ENCODE measurements at places on chromosomes 2 and 18.

DNA sequence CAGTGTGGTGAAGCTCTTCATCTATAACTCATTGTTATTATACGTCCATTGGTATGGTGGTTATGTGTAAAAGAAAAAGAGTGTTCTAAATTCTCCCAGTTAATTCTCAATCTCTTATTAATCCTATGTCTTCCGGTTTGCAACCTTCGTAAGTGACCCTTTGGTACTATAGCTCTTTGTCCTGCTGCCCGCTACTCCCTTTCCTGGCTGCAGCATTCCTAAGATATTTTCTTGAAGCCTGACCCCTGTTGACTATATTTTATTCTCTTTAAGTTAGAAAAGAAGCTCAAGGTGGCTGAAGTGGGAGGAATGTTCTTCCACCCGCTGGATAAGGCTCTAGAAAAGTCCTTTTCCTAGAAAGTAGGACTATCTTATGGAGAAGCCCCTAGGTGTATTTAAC, 684.8 kb downstream of the SOCS6 start:
- DNase-seq, result no peak

DNA sequence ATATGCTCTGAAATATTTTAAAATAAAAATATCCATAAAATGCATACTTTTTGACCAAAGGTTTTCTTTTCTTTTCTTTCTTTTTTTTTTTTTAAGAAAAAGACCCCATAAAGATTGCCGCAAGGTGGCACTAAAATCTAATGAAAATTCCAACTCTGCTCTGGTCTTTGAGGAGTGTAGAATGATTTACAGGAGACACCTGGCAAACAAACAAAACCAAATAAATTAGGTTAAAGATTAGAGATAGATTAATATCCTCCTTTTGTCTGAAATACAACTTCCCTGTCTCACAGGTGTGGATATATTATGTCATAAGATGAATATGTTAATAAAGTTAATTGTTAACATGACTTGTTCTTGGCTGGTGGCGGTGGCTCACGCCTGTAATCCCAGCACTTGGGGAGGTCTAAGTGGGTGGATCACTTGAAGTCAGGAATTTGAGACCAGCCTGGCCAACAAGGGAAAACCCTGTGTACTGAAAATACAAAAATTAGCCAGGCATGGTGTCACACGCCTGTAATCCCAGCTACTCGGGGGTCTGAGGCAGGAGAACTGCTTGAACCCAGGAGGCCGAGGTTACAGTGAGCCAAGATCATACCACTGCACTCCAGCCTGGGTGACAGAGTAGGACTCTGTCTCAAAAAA, 3.5 kb upstream of the RHOB start:
- DNase-seq, result peak; percentile 53

DNA sequence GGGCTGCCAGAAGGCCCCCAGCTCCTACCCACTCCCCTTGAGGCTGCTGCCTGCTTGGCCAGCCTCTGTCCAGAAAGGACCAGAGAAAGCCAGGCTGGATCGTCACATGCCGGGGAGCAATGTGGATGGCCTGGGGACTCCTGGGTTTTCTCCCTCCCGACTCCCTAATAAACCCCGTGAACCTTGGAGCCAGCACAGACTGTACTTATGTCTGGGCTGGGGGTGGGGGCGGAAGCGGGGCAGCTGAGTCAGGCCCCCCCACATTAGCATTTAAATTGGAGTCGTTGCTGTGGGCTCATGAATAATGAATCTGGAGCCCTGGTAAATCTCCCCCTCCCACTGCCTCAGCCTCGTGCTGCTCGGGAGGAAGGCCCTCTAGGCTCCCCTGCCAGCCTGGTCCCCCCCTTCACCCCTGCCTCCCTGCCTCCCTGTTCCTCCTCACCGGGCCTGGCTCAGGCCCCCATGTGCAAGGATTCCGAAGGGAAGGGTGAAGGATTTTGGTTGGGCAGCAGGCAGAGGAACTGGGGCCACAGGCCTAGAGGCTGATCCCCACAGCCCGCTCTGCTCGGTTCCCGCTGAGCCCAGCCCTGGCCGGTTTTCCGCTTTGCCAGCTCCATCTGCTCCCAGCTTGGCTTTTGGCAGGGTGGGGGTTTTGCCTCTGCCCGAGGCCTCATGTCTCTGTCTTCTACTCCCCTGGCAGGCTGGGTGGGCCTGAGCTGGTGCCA, 7.3 kb upstream of the ASIC4 start:
- no peak for DNase-seq

GRCh38 chr2:236164925-236165841, 3.0 kb downstream of the GBX2 start:
- DNase-seq, result no peak

DNA sequence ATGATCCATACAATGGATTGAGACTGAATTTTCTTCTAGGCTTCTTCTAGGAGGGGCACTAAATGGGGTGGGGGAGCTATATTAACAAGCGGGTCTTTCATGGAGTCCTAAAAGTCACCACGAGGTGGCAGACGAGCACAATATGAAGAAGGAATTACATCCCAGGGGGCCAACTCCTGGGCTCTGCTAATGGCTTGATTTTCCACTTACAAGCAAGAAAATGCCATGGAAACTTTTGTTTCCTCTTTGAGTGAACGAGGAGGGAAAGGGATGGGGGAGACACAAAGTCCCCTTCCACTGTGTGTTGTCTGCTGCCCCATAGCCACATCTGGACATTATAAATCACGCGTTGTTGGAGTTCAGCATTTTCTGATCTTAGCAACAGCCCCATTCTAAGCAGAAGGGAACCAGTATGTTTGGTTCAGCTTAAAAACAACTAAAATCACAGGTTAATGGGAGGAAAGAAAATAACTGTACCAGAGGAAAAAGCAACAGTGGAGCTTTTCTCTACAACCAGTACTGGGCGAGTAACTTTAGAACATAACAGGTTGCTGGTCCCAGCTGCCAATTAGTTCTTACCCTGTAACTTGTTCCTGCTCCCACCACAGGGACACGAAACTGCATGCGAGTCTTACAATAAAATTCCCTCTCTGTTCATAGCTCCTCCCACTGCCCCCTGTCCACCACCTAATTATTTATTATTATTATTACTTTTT, 285.0 kb upstream of the PARD3B start:
- peak; percentile 33 for DNase-seq

DNA sequence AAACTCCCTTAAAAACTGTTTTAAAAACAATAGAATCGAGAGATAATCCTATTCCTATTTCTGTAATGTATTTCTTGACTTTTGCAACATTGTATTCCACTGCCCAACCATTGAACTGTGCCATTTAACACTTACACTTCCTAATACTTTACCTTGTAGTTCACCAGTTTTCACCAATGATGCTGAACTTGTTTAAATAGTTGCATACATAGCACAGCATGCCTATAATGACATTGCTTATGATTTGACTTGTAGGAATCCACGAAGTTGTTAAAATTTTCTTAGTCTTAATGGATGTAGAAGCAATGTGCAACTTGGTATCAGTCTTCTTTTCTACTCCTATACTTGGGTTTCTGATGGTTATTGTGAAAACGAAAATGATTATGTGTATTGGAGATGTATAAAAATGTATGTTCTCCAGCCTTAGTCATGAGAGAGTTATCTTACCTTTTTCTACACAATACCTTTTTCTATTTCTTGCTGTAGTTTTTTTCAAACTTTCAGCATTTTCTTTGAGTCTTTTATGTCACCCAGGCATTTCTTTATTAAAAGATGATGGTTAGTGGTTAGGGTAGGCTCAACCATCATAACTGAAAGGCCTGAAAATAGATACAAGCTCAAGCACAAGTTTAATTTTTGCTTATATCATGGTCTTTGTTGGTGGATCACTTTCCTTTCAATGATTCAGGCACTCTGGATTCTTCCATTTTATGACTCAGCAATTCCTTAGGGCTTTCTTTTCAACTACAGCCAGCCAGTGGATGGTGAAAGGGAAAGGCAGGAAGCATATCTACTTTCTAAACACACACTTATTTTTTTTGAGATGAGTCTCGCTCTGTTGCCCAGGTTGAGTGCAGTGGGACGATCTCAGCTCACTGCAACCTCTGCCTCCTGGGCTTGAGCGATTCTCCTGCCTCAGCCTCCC, 9.4 kb downstream of the GPD2 start:
- DNase-seq, result no peak

DNA sequence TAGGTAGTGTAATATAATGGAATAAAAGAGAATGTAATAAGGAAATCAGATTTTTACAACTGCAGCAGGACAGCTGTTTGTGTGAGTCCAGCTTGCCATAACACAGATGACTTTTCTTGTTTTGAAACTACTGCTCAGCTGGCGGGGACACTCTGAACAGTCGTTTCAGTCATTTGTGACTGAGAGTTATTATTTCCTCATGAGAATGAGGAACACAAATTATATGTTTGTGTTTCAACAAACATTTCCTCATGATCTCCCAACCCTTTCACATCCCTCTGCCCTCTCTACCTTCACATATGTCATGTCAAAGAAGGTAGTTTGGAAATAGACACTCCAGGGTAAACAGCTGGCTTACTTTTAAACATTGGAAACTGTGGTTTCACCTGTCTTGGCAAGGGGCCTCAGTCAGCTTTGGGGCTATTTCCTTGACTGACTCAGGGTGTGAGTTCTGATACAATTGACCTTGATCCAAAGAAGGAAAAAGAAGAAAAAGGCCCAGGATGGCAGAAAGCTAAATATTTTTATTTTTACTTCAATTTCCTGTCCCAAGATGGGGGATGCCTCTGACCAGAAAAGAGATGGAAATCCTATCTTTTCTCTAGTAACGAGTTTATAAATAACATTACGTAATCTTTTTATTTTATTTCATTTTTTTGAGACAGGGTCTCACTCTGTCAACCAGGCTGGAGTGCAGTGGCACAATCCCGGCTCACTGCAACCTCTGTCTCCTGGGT, 593 bp downstream of the SP140L start:
- no peak for DNase-seq

GRCh38 chr18:59437851-59438569, 78.9 kb upstream of the LMAN1 start:
- no peak for DNase-seq

- no peak for DNase-seq
Observed at GRCh38 chr2:112877423-112877822, 33.5 kb upstream of the IL37 start.

- DNase-seq, result no peak
Observed at GRCh38 chr18:46756559-46757201, at the start of gene ST8SIA5. TSS of gene ST8SIA5 (minus strand) at chr18:46757053. CDS start at chr18:46756508, 545 bp downstream.

DNA sequence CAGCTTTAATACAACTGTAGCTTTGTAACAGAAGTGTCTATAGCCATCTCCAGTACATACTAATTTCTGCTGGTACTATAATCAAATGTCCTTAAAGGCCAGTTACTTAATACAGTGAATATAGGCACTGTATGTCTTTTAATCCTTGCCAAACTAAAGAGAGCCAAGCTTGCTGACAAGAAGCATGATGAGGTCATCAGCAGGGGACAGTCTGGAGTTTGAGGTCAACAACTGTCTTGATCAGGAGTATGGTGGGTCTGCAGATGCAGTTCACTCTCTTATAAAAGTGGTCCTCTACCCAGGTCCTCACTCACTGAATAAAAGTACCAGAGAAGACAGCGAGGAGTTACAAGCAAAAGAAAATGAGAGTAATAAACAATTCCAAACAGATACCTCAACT, 219.1 kb downstream of the WDPCP start:
- DNase-seq, result no peak

DNA sequence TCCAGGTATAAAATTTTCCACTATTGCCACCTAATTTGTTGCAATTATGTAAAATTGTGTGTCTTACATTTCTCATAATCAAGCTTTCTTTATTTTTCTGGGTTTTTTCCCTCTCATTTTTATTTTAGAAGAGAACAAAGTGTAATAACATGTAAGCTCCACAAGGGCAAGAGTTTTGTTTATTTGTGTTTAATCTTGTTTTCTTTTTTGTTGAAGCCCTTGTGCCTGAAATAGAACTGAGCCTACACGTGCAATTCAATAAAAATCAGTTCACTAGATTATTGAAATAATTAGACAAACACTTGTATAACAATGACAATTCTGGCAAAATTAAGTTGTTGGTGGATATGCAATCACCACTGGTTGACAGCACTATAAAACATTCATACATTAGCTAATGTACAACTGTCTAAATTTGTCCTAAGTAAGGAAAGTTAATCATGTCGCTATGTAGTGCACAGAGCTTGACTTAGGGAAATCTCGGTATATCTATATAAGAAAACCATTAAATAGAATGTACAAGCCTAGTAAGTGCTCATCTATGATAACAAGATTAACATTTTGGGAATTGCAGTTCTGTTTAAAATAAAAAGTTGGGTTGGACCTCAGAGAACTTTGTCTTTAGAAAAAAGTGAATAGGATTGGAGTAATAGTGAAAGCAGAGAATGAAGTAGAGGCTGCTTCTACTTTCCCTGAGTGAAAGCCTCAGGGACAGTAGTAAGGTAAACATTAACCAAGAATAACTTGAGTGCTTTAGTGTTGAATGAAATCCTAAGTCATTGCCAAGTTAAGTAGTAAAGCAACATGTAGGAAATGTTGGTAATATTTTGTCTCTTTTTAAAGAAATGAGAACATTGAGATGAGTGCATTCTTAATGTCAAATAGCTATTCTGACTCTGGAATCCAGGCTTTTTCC, 37.4 kb upstream of the NOL4 start:
- no peak for DNase-seq

DNA sequence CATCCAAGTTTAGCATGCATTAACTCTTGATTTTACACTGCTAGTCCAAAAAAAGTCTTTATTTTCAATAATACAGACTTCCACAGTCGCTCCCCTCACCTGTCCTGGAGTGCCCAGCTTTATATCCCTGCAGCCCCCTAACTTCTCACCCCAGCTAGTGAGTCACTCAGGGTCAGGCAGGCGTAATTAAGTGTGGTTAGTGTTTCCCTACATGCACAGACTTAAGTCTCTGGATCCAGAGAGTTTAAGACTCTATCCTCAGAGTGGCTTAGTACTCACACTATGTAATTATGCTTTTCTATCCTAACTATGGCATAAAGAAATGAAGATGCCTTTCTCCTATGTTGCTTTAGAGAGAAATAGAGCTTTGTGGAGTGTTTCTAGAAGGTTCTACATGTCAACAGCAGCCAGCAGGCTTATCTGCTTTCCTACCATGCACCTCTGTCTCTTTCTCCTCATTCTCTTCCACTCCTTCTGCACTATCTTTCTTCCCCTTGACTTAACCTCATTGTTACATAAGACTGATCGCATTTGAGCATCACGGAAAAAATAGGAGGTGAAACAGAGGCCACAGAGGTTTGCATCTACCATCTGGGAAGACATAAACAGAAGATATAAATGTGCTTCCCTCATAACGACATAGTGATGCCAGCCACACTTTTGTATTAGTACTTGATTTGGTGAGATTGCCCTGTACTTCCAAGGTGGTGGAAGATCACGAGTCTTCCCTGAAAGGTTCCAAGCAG, 34.4 kb upstream of the PMAIP1 start:
- DNase-seq, result no peak

DNA sequence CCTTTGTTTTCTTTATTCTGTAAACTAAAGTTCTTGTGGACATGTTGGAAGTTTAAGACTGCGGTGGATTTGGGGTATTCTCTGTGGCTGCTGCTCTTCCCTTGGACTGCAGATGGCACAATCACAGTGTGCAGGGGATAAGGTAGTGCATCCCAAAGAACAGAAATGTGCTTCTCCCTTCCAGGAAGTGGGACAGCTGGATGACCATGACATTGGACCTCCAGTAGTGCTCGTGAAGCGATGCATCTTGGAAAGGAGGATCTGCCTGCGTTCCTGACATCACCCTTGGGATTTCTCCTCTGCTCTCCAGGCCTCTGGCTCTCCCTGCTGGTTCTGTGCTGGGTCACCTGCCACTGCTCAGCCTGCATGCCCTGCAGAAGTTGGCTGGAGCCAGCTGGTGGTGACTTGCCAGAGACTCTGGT, 109.9 kb downstream of the SLC4A3 start:
- DNase-seq, result no peak

- DNase-seq, result peak; percentile 34
Observed at GRCh38 chr2:46937471-46937901, 21.9 kb upstream of the MCFD2 start.
